Gastrocnemius medialis (tissue), 4 donors: ENCODE measurements at places on chromosomes 5 and 9. TPM values are rescaled to one million over a fixed set of nuclear protein-coding genes. Genes with fewer than 3 reads are reported as not detected.

Gene PCDHGA9
- total RNA-seq: 0.95 TPM

DNA sequence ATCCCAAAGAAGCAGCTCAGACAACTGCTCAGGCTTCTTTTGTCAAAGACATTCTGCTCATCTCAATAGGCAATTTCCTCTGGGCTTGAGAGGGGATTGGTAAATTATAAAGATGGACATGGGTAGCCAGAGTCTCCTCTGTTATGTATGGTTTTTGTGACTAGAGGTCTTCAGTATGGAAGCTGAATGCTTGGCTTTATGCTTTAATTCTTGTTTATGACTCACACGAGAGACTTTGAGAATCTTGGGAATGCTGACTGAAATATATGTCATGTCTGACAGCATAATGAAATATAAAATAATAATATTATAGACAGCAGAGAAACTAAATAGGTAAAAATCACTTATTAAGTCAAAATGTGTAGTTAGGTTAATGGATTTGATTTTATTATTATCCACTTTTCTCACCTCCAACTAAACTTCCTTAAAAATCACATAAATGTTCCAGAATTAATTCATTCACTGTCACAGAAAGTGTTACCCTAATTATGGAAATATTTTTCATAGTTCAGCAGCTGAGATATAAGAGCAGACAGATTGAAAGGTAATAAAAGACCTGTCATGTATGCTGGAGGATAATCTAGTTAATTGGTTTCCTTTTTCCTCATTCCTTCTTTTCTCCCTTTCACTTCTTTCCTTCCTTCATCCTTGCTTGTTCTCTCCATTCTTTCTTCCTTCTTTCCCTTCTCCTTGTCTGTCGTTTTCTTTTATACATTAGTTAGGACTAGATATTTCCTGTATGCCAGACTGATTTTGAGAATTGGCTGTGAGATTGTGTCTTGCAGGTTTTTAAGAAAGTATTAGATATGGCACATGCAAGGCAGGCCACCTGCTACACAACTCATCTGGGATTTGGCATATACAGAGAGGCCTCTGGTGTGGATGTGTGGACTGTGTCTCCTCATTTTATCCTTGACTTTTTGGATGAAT is 1866.1 kb upstream of the NUDT12 start:
- no peak for DNase-seq

DNA sequence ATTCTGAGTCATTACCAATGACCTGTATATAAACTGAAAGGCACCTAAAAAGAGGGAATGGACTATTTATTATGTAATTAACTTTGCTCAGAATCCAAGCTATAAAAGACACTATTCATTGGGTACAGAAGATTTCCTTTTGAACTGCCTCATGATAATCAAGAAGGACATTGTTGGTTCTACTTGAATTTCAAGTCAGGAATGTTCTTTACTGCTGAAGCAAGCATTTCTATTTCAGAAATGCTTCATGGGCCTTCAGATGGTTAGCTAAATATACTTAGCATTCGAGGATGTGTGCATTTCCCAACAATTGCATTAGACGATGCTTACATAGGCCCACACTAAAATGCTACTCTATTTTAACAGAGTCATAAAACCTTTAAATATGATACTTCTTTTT is 658.2 kb upstream of the DMAC1 start:
- no peak for DNase-seq

Gene IFNA13
- total RNA-seq: not detected

DNA sequence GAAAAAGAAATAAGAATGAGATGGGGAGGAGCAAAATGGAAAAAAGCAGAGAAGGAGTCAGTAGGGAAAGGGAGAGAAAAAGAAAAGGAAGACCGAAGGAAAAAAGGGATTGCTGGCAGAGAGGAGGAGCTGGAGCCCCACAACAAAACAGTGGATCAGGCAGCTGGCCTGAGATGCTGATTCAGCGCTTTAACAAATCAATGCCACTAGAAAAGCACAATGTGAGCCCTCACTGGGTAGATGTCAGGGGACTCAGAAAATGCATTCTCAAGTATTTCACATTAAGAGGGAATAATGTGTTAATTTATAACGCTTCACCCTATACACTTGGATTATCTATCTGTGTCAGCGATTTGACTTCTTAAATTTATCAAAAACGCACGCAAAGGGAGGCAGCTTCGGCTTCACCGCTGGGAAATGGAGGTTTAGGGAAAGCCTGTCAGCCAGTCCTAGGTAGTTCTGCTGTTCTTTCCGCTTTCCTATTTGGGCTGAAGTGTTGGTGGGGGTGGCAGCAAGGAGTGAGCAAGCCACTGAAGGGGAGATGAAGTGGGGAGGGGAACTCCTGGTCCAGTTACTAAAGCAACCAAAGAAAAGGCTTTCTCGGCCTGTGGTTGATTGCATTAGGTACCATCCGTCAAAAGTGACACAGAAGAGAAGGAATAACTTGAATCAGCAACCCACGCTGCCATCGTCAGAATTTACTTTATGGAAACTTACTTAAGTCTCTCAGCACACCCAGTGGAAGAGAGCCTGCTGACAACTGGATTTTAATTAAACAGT is 161.6 kb downstream of the BNC2 start:
- DNase-seq: no peak

GRCh38 chr9:2785060-2785950 is 58.6 kb downstream of the PUM3 start:
- no peak for DNase-seq

Gene ZDHHC11B
- 1.0 TPM for total RNA-seq

- no peak for DNase-seq
These were observed 184.8 kb downstream of the BRINP1 start for GRCh38 chr9:119184265-119184936.

DNA sequence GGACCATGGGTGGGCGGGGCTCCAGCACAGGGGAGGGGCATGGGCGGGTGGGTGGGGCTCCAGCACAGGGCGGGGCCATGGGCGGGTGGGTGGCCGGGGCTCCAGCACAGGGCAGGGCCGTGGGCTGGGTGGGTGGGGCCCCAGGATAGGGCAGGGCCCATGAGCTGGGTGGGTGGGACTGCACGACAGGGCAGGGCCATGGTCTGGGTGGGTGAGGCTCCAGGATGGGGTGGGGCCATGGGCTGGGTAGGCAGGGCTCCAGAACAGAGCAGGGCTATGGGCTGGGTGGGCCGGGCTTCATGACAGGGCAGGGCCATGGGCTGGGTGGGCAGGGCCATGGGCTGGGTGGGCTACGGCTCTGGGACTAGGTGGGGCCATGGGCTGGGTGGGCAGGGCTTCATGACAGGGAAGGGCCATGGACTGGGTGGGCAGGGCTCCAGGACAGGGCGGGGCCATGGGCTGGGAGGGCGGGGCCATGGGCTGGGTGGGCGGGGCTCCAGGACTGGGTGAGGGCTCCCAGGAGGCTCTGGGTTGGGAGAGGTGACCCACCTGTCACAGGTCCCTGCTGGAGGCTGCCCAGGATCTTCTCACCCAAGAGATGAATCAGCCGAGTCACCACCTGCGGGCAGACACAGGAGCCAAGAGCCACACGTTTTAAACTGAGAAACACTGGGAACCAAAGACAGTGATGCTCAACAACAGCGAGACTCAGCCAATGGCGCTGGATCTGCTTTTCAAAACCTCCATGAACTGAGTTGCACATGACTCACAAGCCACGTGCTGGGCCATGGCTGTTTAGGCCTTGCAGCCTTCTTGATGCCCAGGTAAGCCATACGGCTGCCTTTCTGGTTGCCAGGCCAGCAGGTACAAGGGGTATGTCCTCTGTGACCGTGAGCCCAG is 33.6 kb upstream of the NSMF start:
- DNase-seq: no peak

- DNase-seq: no peak
These were observed 30.2 kb upstream of the WWC1 start for GRCh38 chr5:168261227-168261571.

DNA sequence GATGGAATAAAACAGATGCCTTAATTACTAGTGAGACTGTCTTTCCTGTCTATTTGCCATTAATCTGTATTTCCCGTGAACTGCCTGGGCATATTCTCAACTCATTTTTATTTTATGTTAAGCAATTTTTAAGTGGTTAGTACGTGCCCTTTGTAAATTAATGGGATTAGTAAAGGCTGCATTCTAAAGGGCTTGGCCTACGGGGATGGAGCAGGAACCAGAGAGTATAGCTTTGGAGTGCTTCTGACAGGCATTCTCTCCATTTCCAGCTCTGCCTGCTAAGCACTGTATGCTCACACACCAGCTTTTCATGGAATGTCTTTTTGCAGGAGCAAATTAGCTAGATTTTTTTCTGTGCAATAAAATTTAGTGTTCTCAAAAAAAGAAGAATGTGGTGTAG is 241.2 kb downstream of the MCTP1 start:
- no peak for DNase-seq

Gene PCDHB5
- total RNA-seq: 0.85 TPM

- no peak for DNase-seq
These were observed 22.2 kb upstream of the CTSL start for GRCh38 chr9:87703636-87704276.

Gene EDIL3
- total RNA-seq: 0.20 TPM

DNA sequence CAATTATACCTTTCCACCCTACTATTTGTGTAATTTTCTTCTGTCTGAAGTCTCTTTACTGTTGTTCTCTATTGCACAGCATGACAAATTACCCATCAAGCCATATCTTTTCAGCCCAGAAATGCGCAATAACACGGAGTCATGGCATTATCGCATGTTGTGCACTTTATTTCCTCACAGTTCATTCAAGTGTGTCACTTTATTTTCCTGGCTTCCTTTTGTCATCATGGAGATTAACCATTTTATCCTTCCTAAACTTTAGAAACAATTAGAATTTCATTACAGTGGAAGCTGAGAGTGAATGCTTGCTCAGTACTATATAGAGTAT is 41.3 kb upstream of the MEF2C start:
- no peak for DNase-seq

DNA sequence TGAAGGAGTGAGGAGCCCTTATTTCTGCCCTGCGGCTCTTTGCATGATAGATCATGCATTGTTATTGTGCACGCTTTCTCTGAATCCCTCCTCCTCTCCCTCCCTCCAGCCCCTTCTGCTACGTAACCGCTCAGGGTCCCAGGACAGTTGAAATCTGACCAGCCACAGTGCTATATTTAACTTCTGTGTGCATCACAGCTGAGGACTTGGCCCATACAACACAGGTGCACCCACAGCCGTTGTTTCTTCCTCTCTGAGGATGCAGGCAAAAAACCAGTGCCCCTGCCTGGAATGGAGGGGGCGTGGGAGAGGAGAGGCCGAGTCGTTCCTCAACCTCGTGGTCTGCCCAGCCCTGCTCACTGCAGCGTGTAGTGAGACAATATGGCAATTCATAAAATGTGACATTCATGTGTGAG is 335.6 kb upstream of the CLINT1 start:
- DNase-seq: no peak

Gene ZNF618
- total RNA-seq: 0.26 TPM

Gene PRDM12
- total RNA-seq: not detected
